ENCODE measurements at places on chromosomes 4 and X. TPM values are rescaled to one million over a fixed set of nuclear protein-coding genes. Genes with fewer than 3 reads are reported as not detected.

- no peak for DNase-seq
Measured at GRCh38 chrX:683576-683975, 53.0 kb downstream of the SHOX start.

- no peak for DNase-seq
Measured at GRCh38 chr4:151284534-151285245, 7.7 kb downstream of the PRSS48 start.

- DNase-seq = no peak
Measured at GRCh38 chr4:107708225-107708624, 11.8 kb downstream of the PAPSS1 start.

GRCh38 chr4:185991770-185992169, 77.2 kb upstream of the TLR3 start:
- DNase-seq = no peak

GRCh38 chr4:151468715-151469696, 60.0 kb downstream of the FHIP1A start:
- no peak for DNase-seq

GRCh38 chr4:57109411-57109846, 756 bp downstream of the IGFBP7 start:
- no peak for DNase-seq

DNA sequence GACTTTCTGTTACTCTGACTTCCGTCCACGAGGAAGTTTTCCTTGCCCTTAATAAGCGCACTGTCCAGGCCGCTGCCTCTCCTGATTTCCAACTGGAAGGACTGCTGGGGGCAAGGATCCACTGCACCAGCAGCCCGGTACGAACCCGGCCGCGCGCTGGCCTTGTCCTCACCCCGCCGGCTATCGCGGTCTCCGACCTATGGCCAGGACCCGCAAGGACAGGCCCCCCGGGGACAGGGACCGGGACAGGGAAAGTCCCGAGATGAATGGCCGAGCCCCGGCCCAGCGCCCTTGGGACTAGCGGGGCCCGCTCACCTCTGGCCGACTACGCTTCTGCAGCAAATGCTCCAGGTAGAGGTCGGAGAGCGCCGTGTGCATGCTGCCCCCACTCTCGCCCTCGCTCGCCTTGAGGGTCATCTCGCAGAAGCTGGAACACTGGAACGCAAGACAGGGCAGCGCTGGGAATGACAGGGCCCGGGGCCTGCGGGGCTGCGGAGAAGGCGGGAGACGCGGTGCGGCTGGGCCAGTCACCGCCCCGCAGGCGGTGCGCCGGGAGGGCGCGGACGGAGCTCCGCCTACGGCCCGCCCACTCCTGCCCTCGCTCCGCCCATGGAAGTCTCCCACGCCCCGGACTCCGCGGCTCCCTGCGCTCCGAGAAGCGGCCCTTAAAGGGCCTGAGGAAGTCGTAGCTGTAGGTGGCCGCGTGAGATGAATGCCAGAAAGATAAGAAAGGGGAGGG, at the start of gene MPP1:
Gene MPP1 (minus strand): TSS at position 529 of the 739 bp plus-strand sequence. CDS start 112 bp downstream, at position 417.
- DNase-seq = peak; percentile 78

- no peak for DNase-seq
Measured at GRCh38 chr4:106364282-106364681, 4.3 kb downstream of the GIMD1 start.

- no peak for DNase-seq
Measured at GRCh38 chr4:72629540-72629939, 60.5 kb upstream of the ADAMTS3 start.

- DNase-seq = no peak
Measured at GRCh38 chrX:128739539-128739938, 687.3 kb upstream of the ACTRT1 start.

GRCh38 chr4:183172881-183173280, 73.8 kb downstream of the WWC2 start:
- DNase-seq = no peak

DNA sequence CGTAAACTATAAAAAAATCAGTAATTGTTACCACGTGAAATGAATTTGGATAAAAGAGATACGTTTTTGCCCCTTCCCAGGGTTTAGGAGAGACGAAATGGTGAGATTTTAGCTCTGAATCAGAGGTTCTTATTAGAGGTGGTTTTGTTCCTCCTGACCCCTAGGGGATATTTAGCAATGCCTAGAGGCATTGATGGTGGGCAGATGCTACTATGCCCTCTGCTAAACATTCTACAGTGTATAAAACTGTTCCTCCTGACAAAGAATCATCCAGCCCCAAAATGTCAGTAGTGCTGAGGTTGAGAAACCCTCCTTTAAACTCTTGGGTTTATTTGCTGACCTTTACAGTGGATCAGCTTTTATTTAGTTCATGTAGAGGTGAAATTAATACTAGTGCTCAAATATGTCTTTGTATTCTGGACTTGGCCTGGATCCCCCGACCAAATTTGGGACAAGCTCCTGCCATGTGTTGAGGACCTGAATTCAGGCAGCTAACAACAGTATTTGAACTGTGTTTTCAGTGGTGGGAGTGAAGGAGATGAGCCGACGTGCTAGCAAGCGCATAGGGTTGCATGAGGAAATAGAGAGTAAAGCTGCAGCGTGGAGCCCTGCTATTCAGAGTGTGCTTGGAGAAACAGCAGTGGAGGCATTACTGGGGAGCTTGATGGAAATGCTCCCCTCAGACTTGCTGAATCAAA, 126.1 kb downstream of the PTTG2 start:
- DNase-seq = no peak

DNA sequence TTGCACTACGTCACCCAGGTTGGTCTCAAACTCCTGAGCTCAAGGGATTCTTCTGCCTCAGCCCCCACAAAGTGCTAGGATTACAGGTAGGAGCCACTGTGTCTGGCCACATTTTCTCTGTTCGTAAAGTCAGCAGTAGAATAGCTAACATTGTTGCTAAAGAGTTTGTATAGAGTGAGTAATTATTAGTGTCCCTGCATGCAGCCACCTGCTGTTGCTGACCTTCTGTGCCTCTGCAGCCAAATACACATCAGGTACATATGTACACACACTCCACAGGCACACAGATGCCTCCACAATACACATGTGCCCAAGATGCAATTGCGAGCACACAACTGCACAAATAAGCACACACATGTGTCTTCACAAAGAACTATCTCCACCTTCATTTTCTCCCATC, 10.9 kb downstream of the DRD5 start:
- DNase-seq = no peak

- no peak for DNase-seq
Measured at GRCh38 chr4:71147261-71147660, 153.8 kb downstream of the DCK start.

DNA sequence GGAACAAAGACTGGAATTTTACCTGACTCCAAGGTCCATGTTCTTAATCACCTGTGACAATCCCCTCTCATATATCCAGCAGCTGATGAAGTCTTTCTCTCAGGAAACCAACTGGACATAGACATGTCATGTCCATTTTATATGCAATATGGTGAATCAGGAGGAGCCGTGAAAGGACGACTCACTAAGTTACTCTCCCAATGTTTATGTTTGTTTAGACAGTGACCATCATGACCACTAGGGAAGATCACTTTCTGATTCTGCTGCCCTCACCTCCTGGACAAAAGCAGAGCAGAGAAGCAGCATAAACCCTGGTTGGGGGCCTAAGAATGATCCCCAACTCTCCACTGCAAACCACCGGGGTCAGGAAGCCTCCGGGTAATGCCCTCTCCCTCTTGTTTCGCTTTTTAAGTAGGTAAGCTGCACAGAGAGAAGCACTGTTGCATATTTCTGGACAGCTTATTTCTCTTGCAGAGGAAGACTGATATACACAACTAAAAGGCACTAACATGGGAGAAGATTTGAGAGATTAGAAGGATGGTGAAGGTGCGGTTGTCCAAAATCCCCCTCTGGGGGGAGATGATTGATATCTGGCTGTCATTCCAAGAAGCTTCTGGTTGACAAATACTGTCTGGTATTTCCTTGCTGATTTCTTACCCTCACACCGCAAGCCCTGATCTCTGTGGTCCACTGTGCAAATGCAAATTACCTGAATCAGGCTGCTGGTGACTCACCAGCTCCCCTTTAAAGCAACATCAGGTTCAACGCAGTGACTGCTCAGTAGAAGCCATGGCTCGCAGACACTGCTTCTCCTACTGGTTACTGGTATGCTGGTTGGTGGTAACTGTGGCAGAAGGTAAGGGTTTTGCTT, at the start of gene ODAPH:
Gene ODAPH (plus strand): TSS at position 773 of the 871 bp plus-strand sequence. CDS start 17 bp downstream, at position 790.
- DNase-seq = no peak

DNA sequence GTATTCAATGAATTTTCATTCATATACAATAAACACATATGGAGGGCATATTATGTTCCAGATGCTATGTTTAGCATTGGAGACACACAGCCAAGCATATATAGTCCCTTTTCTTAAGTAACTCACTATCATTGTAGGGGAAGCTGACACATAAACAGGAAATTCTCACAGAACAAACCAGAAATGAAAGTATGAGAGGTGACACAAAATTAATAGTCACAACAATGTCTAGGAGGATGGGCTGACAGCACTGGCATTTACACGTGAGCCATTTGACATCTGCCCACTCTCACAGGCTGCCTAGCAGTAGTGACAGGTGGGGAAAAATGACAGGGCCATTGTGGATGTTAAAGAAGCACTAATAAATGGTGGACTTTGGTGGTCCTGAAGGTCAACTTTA, 2.6 kb upstream of the CNOT6L start:
- no peak for DNase-seq

- DNase-seq = no peak
Measured at GRCh38 chr4:108240366-108240765, 71.6 kb upstream of the LEF1 start.

DNA sequence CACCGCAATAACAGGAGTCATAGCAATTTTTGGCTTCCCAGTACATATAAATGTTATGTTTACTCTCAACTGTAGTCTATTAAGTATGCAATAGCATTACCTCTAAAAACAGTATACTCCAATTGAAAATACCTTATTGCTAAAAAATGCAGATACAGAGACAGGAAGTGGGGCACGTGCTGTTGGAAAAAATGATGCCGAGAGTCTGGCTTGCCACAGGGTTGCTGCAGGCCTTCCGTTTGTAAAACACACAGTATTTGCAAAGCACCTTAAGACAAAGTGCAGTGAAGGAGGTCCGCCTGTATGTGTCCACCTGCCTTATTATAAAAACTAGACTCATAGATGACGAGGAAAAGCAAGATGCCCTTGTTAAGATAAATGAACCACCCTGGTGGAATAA, 23.5 kb downstream of the CD99 start:
- DNase-seq = no peak

GRCh38 chr4:139018501-139018900, 2.9 kb downstream of the NOCT start:
- no peak for DNase-seq

GRCh38 chr4:119493886-119494285, 134.7 kb downstream of the PDE5A start:
- DNase-seq = no peak

GRCh38 chrX:23292988-23293651, 41.5 kb upstream of the PTCHD1 start:
- no peak for DNase-seq

DNA sequence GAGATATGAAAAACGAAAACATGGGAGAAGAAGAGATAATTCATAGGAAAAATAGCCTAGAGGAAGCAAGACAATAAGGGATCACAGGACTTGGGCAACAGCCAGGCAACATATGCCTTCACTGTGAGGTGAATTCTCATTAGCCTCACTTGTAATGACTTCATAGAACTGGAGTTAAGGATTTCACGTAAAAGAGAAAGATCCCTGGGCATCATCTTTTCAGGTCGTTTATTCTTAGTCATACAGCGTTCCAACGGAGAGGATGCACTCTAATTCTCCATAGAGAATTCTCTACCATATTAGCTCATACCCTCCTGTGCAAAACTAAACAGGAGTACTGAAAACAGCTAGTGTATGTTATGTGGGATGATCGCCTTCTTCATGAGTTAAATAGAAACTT, 1.4 kb downstream of the PRKG2 start:
- DNase-seq = no peak

DNA sequence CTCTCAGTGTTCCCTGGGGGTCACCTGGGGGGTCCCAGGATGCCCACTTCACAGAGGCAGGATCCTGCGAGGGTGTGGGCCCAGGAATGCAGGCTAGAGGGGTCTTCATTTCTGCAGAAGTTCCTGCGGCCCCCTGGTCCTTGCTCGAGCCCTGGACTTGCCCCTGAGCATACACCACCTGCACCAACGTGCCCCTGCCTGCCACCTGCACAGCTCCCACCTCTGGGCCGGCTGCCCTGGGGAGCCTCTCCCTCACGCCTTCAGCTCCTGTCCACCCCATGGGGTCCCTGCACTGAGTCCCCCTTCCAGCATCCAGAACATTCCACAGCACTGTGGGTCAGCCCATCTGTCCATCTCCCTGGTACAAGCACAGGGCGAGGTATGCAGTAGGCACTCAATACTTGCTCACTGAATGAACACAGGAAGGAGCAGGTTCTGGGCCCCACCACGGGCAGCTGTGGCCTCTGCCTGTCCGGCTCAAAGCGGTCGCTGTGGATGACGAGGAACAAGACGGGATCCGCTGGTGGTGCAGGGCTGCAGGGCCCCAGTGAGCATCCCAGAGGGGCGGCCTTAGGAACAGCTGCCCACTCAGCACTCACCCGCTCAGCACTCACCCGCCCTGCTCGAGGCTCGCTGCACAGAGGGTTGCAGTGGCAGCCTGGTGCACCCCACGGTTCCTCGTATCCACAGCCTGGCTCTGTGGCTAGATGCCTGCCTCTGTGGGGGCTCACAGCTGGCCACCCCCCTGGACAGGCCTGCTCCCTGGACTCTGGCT, 70.5 kb upstream of the MXD4 start:
- no peak for DNase-seq

GRCh38 chr4:65670331-65671031, at the start of gene EPHA5:
TSS of gene EPHA5 (minus strand) at chr4:65670489. CDS start at chr4:65669742, 747 bp downstream.
- peak; percentile 35 for DNase-seq

DNA sequence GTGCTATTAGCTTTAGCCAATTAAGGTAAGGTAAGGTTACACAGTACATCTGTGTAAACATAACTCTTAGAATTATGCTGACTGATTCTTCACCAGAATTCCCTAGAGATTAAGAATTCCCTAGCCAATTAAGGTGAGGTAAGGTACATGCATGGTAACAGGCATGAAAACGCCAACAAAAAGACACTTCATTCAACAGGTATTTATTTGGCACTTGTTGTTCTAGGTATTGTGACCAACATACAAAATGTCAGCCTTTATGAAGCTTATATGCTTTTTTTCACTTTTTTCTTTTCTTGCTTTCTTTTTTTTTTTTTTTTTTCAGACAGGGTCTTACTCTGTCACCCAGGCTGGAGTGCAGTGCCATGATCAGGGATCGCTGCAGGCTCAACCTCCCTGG, 47.2 kb downstream of the EDNRA start:
- no peak for DNase-seq

- no peak for DNase-seq
Measured at GRCh38 chrX:13662355-13662791, 9.4 kb downstream of the TCEANC start.

- no peak for DNase-seq
Measured at GRCh38 chr4:6499238-6499600, 26.8 kb upstream of the PPP2R2C start.

Gene GPR119
- total RNA-seq = not detected

Gene PNMA5
- total RNA-seq = 2.4 TPM

Gene IQSEC2
- 9.8 TPM for total RNA-seq

Gene SLAIN2
- total RNA-seq = 206 TPM

Gene IRS4
- 1.2 TPM for total RNA-seq

Gene SPIN2A
- 2.0 TPM for total RNA-seq

Gene SLC9B1
- 5.7 TPM for total RNA-seq

Gene MAGIX
- 2.4 TPM for total RNA-seq

Gene GAB1
- 15.5 TPM for total RNA-seq

Gene GAGE10
- not detected for total RNA-seq

Gene SMR3B
- total RNA-seq = not detected

Gene SSX2
- total RNA-seq = not detected
